ENCODE measurements at places on chromosomes 4 and X. TPM values are rescaled to one million over a fixed set of nuclear protein-coding genes. Genes with fewer than 3 reads are reported as not detected.

The NUDT11 gene
- total RNA-seq: 29.3 TPM

The SPANXB1 gene
- total RNA-seq: 2.2 TPM

The P2RY10 gene
- not detected for total RNA-seq

The ETDB gene
- total RNA-seq: not detected

The PRPS2 gene
- 91.0 TPM for total RNA-seq

The CSAG1 gene
- 2.9 TPM for total RNA-seq

The TNMD gene
- total RNA-seq: not detected

The WNK3 gene
- total RNA-seq: 0.58 TPM

The XAGE1A gene
- not detected for total RNA-seq

The FGG gene
- total RNA-seq: not detected

The ARX gene
- total RNA-seq: not detected

GRCh38 chr4:142191901-142192300 lies 555.5 kb downstream of the IL15 start:
- no peak for DNase-seq

GRCh38 chr4:35025152-35025834 lies 1219.0 kb downstream of the ARAP2 start:
- DNase-seq: no peak

DNA sequence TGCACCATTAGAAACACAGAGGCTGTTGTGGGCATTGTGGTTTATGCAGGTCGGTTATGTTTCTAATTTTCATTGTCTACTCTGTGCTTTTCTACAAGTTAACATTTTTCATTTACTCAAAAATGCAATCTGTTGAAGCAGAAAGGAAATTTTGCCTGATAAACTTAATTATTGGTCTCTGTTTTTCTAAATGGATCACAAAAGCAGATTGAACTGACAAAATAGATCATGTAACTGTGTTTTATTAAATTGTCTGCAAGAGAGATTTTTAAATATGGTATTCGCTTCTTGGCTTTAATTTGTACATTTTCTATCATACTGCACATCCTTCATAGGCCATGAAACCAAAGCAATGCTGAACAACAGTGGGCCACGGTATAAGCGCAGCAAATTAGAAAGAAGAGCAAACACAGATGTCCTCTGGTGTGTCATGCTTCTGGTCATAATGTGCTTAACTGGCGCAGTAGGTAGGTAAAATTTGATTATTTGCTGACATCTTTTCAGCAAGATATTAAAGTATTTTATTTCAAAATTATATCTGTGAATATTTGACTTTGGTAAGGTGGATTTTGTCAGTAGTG lies 50.6 kb downstream of the ATP10D start:
- no peak for DNase-seq

DNA sequence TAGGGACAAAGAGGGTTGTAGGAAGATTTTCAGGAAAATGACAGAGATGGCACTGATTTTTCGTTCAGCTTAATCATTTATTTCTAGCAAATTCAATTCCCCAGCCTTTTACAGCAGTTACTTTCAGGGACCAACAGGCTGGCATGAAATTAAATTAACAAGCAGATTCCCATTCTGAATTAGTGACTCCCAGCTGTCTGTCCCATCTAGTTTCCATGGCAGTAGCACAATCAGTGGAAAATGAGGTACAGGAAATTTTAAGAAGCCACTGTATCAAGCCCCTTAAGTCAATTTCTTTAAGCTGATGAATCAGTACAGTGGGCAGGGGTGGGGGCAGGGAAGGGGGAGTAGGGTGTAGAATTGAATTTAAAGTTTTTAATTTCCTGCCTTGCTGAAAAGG lies 121.1 kb upstream of the TEX13C start:
- no peak for DNase-seq

GRCh38 chrX:154598656-154599055 lies 13.7 kb downstream of the CTAG1A start:
- DNase-seq: no peak

DNA sequence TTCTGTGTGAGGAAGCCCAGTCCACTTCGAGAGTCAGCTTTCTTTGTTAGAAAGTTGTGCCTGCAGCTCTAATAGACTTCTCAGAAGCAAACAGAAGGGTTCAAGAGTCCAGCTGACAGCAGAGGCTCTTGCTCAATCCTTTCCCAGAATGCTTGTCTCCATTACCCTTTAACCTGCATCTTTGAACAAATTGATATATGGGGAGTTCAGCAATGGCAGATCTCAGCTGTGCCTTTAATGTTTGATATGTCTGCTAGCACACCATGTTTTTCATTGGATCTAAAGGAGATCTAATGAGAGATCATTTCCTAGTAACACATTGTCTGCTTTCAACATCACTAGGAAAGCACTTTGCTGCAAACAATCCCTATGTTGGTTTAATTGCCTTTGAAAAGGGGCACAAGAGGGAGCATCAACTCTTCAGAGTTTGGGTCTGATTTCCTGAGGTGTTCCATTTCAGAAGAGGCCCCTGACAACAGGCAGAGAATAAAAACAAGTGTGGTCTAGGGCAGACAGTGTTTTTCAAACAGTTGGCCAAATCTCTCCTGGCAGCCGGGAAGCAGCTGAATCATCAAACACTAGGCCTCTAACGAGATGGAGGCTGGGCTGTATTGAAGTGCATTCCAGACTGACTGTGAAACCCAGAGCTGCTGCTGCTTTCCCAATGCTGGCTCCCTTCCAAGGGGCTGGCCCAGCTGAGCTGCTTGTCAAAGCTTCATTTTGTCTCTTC lies 55.5 kb downstream of the LUZP4 start:
- peak; percentile 94 for DNase-seq

GRCh38 chr4:96102541-96103026 lies 262.7 kb downstream of the PDHA2 start:
- no peak for DNase-seq

DNA sequence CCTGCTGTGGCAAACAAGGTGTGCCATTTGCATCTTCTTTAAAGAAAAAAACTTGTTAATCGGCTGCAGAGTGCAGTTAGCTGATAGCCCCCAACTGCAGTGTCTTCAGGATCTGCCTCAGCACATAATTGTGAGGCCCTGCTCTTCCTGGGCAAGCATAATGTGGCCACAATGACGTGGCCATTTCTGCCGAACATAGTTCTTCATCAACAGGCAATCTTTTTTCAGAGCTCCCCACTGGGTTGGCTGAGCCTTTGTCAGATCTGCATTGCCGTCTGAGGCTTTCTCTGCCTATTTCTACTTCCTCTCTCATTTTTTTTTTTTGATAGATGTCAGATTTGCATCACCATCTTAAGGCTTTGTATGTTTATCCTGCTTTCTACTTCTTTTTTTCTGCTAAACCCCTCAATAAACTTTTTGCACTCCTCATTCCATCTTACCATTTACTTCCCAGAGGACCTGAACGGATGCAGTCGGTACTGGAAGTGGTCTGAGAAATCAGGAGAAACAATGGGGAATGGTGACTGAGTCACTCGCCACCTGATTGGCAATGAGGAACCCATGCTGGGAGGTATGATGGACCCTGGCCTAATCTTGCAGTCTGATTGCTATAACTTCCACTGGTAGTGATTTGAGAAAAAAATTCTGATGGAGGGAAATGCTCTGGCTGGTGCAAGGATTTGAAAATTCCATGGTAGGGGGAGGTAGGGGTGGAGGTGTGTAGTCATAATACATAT lies 21.2 kb upstream of the TAB3 start:
- DNase-seq: peak; percentile 25

- no peak for DNase-seq
Observed at GRCh38 chr4:130192787-130193186, 1096.8 kb downstream of the C4orf33 start.

- DNase-seq: no peak
Observed at GRCh38 chr4:52576961-52577623, 82.0 kb downstream of the USP46 start.

GRCh38 chr4:152590179-152591031 lies 54.5 kb upstream of the FBXW7 start:
- DNase-seq: peak; percentile 84

GRCh38 chrX:18360867-18361266 lies 6.4 kb upstream of the SCML2 start:
- peak; percentile 11 for DNase-seq

GRCh38 chrX:38438321-38438720 lies 85.9 kb downstream of the OTC start:
- DNase-seq: no peak

DNA sequence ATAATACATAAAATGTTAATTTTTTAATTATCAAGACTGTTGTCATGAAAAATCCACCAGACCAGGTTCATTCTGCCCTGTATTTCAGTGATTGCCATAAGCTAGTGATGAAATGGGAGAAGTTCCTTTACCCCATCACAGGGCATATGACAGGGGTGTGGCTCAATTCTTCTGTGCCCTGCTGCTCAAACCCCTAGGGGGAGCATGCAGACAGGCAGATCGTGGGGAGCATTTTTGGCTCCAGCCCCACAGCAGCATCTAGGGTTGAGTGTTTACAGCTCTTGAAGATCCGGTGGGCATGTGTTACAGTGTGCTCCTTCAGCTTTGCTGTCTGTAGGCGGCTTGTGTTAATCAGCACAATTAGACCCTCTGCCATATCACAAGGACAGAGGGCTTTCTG lies 700.7 kb downstream of the PCDH18 start:
- DNase-seq: peak; percentile 14

DNA sequence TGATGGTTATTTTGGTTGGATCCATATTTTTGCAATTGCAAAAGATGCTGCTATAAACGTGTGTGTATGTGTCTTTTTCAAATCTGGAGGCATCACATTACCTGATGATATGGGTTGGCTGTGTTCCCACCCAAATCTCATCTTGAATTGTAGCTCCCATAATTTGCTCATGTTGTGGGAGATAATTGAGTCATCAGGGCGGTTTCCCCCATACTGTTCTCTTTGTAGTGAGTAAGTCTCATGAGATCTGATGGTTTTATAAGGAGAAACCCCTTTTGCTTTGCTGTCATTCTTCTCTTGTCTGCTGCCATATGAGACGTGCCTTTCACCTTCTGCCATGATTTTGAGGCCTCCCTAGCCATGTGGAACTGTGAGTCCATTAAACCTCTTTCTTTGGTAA lies 33.4 kb downstream of the APOOL start:
- DNase-seq: no peak

- no peak for DNase-seq
Observed at GRCh38 chr4:182367153-182367552, 124.0 kb downstream of the TENM3 start.

DNA sequence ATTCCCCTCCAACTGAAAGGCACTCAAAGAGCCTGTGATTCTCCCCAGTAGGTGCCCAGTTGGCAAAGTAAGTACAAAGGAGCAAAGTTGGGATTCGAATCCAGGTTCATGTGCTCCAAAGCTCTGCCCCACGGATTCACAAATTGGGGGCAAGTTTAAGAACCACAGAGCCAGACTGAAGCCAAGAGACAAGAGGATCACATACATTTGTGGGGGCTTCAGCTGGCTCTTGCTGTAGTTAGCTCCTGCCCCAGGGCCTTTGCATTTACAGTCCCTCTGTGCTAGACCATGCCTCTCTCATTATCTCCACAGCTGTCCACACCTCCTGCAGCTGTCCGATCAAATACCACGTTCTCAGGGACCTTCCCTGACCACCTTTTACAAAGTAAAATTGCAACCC lies 18.8 kb downstream of the PNMA6F start:
- DNase-seq: no peak

DNA sequence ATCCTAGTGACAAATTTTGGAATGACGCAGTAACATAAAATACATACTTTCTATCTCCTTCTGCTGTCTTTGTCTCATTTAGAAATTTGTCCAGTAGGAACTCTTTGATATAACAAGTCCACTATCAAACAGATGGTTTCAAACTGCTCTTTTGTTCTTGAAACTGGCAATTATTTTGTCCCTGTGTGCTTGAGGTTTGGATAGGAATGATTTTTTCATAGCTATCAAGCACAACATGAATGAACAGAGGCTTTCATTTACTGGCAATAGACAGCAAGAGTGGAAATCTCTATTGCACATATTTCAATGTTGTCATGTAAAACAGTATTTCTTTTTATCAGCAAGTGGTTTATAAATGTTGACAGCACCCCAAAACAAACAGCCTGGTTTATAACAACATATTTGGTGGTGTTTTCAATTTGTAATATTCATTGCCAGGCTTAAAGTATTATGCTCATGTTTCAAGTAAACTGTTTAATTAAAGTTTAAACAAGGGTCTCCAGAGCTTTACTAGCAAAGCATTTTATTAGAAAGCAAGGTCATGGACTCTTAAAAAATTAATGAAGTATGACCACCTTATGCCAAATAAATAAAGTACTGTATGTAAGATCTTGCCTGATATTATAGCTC lies 60.0 kb downstream of the TIGD2 start:
- DNase-seq: no peak

DNA sequence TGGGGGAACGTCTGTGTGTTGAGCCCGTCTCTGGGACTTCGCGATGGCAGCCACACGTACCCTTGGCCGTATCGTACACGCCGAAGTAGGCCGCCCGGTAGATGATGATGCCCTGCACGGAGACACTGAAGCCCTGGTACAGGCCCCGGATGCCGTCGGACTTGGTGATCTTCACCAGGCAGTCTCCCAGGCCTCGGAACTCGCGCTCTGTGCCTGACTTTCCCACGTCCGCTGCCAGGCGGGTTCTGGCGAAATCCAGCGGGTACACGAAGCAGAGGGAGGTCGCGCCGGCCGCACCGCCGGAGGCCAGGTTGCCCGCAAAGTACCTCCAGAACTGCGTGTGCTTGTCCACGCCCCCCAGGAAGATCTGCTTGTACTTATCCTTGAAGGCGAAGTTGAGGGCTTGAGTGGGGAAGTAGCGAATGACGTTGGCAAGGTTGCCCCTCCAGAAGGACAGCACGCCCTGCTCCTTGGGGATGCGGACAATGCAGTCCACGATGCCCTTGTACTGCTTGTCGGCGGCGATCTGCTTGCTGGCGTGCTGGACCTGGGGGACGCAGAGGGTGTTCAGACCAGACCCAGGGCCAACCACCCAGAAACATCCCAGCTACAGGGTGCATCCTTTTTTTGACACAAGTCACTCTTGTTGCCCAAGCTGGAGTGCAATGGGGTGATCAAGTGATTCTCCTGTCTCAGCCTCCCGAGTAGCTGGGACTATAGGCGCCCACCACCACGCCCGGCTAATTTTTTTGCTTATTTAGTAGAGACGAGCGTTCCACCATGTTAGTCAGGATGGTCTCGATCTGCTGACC lies 2.5 kb downstream of the SLC25A6 start:
- no peak for DNase-seq

- DNase-seq: peak; percentile 48
Observed at GRCh38 chr4:165537028-165537648, 158.3 kb downstream of the CPE start.

DNA sequence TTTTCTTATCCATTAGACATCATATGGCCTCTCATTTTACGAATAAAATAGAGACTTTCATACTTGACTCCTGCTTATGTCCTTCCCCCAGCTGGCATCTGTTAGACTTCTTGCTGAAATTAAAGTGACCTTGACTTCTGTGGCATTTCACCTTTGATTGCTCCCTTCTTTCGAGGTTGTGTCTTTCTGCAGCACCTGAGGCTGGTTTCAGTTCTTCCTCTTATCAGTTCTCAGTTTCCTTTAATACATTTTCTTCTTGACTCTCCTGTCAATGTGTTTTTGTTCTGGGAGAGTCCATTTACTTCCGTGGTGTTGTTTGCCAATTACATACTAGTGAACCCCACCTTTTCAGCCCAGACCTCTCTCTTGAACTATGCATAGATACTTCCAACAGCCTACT lies 81.6 kb downstream of the RBPJ start:
- DNase-seq: no peak

All from H4 (cell line).